ENCODE measurements at places on chromosomes 12 and 14.

GRCh38 chr14:103878180-103878579 lies 30.8 kb upstream of the PPP1R13B start:
- no peak overlapping the region for H3K27ac ChIP-seq
- peaks cover 17% of the 10 kb centered on the region for H3K4me1 ChIP-seq
- H3K27me3 ChIP-seq = peaks cover 2% of the 10 kb centered on the region
- H3K4me3 ChIP-seq = no peak overlapping the region
- no peaks in the 10 kb centered on the region for H3K36me3 ChIP-seq

GRCh38 chr12:106228320-106228710 lies 19.5 kb downstream of the CKAP4 start:
- no peaks in the 10 kb centered on the region for H3K27me3 ChIP-seq
- no peak overlapping the region for H3K4me3 ChIP-seq
- H3K27ac ChIP-seq = no peak overlapping the region
- no peaks in the 10 kb centered on the region for H3K36me3 ChIP-seq

- DNase-seq = no peak
- H3K4me3 ChIP-seq = no peak overlapping the region
- H3K36me3 ChIP-seq = no peaks in the 10 kb centered on the region
- peaks cover under 1% of the 10 kb centered on the region for H3K4me1 ChIP-seq
- H3K27me3 ChIP-seq = peaks cover 2% of the 10 kb centered on the region
These were observed 183.4 kb upstream of the PLEKHA5 start for GRCh38 chr12:18946106-18946505.

DNA sequence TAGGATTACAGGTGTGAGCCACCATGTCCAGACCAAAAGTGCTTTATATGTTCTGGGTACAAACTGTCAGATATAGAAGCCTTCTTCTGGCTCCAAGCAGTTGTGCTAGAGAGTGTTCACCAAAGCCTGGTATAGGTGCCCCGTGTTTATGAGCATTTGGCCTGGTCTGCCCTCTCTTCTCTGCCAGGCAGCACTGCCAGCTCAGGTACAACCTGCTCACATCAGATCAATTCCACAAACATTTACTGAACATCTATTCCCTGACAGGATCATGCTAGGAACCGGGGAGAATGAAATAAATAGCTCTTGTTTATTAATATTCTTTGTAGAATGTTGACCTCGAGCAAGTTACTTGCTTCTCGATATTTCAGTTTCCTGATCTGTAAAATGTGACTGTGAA lies 20.0 kb upstream of the SOCS2 start:
- no peak overlapping the region for H3K27ac ChIP-seq
- H3K36me3 ChIP-seq = no peaks in the 10 kb centered on the region
- no peak overlapping the region for H3K4me3 ChIP-seq
- H3K27me3 ChIP-seq = no peaks in the 10 kb centered on the region

GRCh38 chr12:19332196-19332595 lies 107.1 kb upstream of the AEBP2 start:
- peaks cover 1% of the 10 kb centered on the region for H3K36me3 ChIP-seq
- no peak overlapping the region for H3K4me3 ChIP-seq
- no peaks in the 10 kb centered on the region for H3K4me1 ChIP-seq
- DNase-seq = no peak
- H3K27ac ChIP-seq = no peak overlapping the region

DNA sequence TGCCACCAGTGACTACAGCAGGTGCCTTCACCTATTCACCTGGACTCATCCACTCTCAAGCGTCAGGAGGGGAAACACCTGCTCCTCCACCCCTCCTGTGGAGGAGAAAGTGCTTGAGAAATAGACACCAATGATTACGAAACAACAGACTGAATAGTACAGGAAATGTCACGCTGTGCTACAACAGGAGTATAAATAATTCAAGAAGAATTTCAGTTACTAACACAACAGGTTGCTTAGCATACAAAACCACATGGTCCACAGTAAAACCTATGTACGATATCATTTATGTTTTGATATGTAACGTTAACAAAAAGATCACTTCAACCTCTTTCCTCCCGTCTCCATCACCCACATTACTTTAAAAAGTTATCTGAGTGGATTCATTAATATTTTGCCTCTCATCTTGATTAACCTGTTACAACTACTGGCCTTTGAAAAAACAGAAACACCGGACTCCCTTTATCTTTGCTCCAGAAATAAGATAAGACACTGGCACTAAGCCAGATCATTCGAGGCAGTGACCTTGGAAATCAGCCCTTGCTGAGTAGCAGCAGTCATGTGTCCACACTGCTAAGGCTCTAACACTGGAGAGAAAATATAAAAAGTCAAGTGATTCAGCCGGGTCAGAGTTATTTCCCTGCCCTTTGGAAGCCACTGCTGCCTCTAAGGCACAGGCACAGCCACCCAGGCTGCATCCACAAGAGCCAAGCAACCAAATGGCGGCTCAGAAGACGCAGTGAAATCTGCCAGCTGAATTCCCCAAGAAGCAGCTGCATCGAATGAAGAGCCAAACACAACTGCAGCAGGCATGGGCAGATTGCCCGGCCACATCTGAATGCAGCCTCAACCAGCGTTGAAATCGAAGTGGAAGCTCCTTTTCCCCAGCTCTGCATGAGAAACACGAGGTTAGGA lies 40.9 kb downstream of the NT5DC3 start:
- no peak overlapping the region for H3K4me3 ChIP-seq
- no peak for DNase-seq
- H3K36me3 ChIP-seq = peaks cover 26% of the 10 kb centered on the region
- H3K4me1 ChIP-seq = peaks cover 43% of the 10 kb centered on the region
- no peaks in the 10 kb centered on the region for H3K27me3 ChIP-seq

DNA sequence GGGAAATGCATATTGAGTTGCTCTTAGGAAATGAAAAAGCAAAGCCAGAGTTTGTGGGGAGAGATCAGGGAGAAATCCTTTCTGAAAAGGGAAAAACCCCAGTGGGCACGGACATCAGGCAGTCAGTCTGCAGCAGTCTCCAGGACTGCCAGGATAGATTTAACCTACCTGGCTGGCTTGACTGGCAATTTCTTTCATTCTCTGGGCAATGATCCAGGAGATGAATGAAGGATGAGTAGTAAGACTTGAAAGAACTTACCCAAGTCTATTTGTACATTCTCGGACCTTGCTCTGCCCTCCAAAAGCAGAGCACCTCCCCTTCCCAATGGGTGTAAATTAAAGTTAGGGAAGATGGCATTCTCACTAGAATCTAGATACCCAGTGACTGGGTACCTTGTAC lies 42.9 kb downstream of the CMAS start:
- H3K27ac ChIP-seq = no peak overlapping the region
- H3K4me3 ChIP-seq = no peak overlapping the region
- H3K4me1 ChIP-seq = no peaks in the 10 kb centered on the region

DNA sequence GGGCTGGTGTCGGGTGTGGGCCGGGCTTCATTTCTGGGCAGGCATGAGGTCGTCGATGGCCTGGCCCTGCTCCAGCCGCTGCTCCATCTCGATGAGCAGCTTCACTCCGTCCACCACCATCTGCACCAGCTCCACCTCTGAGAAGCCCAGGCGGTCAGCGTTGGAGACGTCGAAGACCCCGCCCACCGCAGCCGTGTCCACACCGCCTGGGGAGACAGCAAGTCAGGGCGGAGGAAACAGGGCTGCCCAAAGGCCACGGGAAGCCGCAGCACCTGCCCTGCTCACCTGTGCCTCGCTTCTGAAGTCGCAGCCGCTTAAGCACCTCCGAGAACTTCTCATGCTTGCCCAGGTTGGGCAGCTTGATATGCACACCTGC lies 2.8 kb downstream of the CKB start:
- peak; percentile 92 for DNase-seq
- no peaks in the 10 kb centered on the region for H3K36me3 ChIP-seq
- no peaks in the 10 kb centered on the region for H3K27me3 ChIP-seq
- peaks cover 34% of the 10 kb centered on the region for H3K4me1 ChIP-seq
- H3K27ac ChIP-seq = peak overlapping the region; percentile 75
- H3K4me3 ChIP-seq = no peak overlapping the region

- no peaks in the 10 kb centered on the region for H3K36me3 ChIP-seq
- peaks cover 17% of the 10 kb centered on the region for H3K27me3 ChIP-seq
- DNase-seq = no peak
- H3K4me1 ChIP-seq = no peaks in the 10 kb centered on the region
These were observed 171.4 kb downstream of the EMP1 start for GRCh38 chr12:13367973-13368372.

DNA sequence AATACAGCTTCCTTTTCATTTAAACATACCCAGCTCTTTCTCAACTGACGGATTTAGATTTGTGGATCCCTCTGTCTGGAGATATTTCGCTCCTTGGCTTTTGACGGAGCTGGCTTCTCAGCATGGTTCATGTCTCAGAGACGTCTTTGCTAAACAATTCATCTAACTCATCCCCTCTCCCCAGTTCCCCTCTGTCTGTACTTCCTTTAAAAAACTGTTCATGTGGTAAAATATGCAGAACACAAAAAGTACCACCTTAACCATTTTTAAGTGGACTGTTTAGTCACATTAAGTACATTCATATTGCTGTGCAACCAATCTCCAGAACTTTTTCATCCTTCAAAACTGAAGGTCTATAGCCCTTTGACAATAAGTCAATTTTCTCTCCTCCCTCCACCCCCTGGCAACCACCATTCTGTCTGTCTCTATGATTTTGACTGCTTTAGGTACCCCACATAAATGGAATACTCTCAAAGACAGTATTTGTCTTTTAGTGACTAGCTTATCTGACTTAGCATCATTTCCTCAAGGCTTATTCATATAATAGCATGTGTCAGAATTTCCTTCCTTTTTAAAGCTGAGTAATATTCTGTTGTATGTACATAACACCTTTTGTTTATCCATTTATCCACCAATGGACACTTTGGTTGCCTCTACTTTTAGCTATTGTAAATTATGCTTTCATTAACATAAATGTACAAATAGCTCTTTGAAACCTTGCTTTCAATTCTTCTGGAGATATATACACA lies 399.8 kb upstream of the SOX5 start:
- H3K27ac ChIP-seq = no peak overlapping the region
- DNase-seq = no peak
- H3K27me3 ChIP-seq = no peaks in the 10 kb centered on the region
- no peaks in the 10 kb centered on the region for H3K4me1 ChIP-seq
- H3K4me3 ChIP-seq = no peak overlapping the region

DNA sequence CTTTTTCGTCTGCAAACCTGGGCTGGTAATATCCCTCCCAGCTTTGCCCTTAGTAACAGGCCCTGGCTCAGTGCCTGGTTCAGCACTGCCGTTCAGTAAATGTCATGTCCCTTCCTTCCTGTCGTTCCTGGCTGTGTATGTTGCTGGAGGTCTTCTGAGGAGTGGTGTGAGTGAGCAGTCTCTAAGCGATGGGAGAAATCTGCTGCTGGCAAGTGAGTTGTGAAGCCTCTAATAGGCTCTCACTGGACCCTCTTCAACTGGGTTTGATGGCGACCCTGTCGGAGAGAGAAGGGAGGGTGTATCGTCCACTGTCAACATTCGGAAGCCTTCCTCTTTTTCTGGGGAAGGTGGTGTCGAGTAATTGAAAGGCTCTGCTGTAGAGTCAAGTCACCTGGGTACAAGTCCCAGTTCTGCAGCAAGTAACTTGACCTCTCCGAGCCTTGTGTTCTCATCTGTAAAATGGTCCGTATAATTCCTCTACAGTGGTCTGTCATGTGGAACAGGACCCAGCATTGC lies 62.8 kb downstream of the HRK start:
- DNase-seq = no peak
- H3K27me3 ChIP-seq = no peaks in the 10 kb centered on the region
- peaks cover 17% of the 10 kb centered on the region for H3K4me1 ChIP-seq
- H3K4me3 ChIP-seq = peak overlapping the region; percentile 96

DNA sequence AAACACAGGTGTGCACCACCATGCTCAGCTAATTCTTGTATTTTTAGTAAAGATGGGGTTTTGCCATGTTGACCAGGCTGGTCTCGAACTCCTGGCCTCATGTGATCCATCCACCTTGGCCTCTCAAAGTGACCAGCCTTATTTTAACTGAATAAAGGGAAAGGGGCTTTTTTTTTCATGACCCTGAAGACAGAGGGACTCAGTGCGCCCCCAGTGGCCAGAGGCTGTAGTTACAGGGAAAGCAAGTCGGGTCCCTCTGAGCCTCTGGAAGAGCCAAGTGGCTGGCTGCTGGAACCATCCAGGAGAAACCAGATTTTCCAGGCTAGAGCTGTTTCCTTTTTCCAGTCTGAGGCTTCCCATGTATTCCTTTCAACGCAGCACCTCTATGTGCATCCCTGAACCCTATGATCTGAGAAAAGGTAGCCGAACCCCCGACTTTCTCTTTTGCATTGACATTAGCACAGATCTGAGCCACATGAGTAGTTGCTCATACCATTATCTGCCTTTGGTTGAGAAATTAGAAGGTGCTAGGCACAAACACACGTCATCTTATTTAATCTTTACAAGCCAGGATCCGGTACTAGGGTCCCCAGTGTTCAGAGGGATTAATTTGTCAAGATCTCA lies 342.7 kb downstream of the CACNA1C start:
- peaks cover 12% of the 10 kb centered on the region for H3K4me1 ChIP-seq
- H3K27me3 ChIP-seq = no peaks in the 10 kb centered on the region
- no peak overlapping the region for H3K27ac ChIP-seq
- peaks cover 1% of the 10 kb centered on the region for H3K36me3 ChIP-seq
- DNase-seq = no peak

DNA sequence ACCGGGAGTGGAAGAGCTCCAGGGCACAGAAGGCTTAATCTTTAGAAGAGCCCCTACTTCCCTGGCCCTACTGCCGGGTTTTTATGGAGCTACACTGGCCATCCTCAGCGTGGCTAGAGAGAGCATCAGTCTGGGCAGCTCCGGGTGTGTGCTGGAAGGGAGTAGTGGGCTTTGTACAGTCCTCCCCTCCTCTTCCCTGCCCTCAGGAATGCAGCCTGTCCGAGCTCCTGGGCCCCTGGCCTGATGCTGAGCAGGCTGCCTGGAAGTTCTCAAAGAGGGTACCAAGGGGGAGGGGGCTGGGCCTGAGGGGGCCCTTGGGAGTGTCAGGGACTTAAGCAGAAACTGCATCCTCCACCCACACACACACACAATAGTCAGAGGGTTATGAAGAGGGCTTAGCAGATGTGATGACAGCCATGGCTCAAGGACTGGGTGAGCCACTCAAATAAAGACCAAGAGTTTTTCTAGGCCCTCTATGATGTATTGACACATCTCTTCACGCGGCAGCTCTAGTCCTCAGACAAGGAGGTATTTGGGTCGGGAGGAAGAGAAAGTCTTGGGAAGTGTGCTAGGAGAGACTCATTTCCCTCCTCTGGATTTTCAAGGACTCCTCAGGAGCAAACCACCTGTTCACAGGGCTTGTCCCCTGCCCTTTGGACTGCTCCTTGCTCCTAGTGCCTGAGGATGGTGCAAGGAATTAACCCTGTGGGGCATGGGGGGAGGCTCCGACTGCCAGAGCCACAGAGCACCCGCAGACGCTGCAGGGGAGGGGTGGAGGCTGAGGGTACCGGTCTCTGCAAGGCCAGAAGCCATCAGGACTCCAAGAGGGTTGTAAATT lies 16.5 kb upstream of the FIGNL2 start:
- peaks cover 26% of the 10 kb centered on the region for H3K4me1 ChIP-seq
- H3K27me3 ChIP-seq = peaks cover 8% of the 10 kb centered on the region
- peak overlapping the region; percentile 66 for H3K4me3 ChIP-seq
- no peaks in the 10 kb centered on the region for H3K36me3 ChIP-seq
- H3K27ac ChIP-seq = no peak overlapping the region
- no peak for DNase-seq

DNA sequence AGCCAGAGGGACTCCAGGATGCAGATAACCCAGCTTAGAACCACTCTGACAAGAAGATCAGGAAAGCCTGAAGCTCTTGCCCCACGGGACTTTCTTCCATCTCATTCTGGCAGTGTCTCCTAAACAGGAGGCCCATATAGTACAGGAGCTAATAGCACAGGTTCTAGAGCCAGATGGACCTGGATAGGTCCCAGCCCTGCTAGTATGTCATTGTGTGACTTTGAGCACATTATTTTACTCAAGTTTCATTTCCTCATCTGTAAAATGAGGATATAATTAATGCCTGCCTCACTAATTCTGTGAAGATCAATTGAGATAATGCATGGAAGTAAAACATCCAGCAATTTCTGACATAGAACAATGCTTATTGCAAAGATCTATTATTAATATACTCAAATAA lies 66.5 kb upstream of the GZMB start:
- no peaks in the 10 kb centered on the region for H3K36me3 ChIP-seq
- H3K4me3 ChIP-seq = no peak overlapping the region
- H3K4me1 ChIP-seq = no peaks in the 10 kb centered on the region
- H3K27me3 ChIP-seq = peaks cover 7% of the 10 kb centered on the region
- DNase-seq = no peak

Measured in chondrocyte (in vitro differentiated cells).